Stimulated activated CD4-positive, alpha-beta T cell treated with anti-CD3 and anti-CD28 coated beads, Interleukin-12 subunit alpha, Interleukin-12 subunit beta, amount 100 ng/mL, for 24 hours (primary cell): ENCODE measurements at places on chromosomes 6 and 20.
A peak's percentile ranks its signal among the peaks of the same experiment; 100 is the strongest.

- no peak for DNase-seq
Measured at GRCh38 chr6:140602431-140603248, 1228.2 kb upstream of the CITED2 start.

DNA sequence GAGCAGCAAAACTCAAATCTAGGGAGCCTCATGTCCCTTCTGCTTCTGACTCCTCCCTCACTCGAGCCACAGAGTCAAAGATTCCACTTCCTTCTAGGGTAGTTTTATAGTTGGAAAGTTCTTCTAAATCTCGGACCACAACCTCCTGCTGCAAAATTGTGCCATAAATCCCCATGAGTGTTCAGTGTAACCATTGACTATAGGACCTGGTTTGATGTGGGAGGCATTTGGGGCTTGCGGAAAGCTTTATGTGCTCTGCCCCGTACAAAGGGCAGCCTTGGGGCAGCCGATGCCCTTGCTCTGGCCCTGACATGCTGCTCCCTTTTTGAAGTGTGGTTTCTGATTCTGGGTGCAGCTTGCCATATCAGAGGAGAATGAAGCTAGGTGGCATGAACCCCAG, 43.6 kb upstream of the IER3 start:
- no peak for DNase-seq

- peak; percentile 73 for DNase-seq
Measured at GRCh38 chr6:170271771-170272314, 19.0 kb downstream of the DLL1 start.

GRCh38 chr6:32972353-32973143, 4.2 kb downstream of the BRD2 start:
- DNase-seq, result no peak

GRCh38 chr6:4253604-4254231, 118.3 kb upstream of the ECI2 start:
- no peak for DNase-seq

- no peak for DNase-seq
Measured at GRCh38 chr6:88662163-88662580, 301.2 kb downstream of the RNGTT start.

- DNase-seq, result no peak
Measured at GRCh38 chr6:161235776-161236633, 37.9 kb downstream of the AGPAT4 start.

GRCh38 chr20:34363465-34364222, 571 bp downstream of the ITCH start:
- peak; percentile 4 for DNase-seq

- DNase-seq, result no peak
Measured at GRCh38 chr6:113591896-113592827, 265.0 kb upstream of the MARCKS start.
